Fibroblast of skin of right quadriceps (primary cell): ENCODE measurements at places on chromosomes 3 and 15.

GRCh38 chr15:41546851-41547786, 3.1 kb upstream of the RPAP1 start:
- peak; percentile 66 for DNase-seq

- peak; percentile 89 for DNase-seq
Observed at GRCh38 chr15:70111203-70112073, 13.7 kb upstream of the TLE3 start.

DNA sequence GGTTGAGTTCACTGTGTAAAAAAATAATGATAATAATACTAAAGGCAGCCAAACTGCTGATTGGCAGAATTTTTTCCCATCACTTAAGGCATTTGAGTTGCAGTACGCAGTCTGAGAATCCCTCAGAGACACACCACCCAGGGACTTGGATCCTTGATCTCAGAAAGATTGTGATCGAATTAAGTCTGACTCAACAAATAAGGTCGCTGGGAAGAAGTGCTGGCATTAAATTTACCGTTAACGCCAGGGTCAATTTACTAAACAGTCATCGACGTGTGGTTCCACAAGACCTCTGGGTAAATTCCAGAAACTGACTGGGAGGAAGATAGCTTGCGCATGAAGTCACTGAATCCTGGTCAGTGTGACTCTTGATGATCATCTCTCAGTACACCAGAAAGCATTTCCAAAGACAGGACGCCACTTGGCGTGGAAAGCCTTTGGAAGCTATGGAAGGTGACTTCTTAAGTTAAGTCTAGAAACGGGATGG, 48.3 kb upstream of the CGNL1 start:
- peak; percentile 87 for DNase-seq

GRCh38 chr15:76234337-76234889, 76.9 kb downstream of the ETFA start:
- no peak for DNase-seq

DNA sequence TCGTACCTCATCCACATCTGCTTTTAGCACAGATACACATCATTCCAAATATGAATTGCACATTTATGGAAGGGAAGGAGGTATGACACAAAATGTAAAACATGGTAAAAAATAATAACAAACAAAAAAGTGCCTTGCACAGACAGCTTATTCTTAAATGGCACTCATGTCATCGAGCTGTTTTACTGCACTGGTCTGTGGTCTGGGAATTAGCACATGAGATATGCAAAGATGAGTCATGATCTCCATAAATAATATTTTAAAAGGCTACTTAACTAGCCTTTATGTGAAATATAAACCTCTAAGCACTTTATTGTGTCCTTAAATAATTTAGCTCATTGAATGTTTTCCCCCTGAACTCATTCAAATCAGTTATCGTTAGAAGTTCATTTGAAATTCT, 142.2 kb upstream of the ZNF385D start:
- peak; percentile 61 for DNase-seq

- DNase-seq: no peak
Observed at GRCh38 chr3:168476360-168476980, 380.7 kb upstream of the GOLIM4 start.
